T-helper 17 cell (primary cell): ENCODE measurements at places on chromosomes 4 and X.

GRCh38 chrX:40578039-40578695 is 2.6 kb upstream of the ATP6AP2 start:
- no peak for DNase-seq

GRCh38 chr4:55170462-55170861 is 45.1 kb upstream of the KDR start:
- no peak for DNase-seq

DNA sequence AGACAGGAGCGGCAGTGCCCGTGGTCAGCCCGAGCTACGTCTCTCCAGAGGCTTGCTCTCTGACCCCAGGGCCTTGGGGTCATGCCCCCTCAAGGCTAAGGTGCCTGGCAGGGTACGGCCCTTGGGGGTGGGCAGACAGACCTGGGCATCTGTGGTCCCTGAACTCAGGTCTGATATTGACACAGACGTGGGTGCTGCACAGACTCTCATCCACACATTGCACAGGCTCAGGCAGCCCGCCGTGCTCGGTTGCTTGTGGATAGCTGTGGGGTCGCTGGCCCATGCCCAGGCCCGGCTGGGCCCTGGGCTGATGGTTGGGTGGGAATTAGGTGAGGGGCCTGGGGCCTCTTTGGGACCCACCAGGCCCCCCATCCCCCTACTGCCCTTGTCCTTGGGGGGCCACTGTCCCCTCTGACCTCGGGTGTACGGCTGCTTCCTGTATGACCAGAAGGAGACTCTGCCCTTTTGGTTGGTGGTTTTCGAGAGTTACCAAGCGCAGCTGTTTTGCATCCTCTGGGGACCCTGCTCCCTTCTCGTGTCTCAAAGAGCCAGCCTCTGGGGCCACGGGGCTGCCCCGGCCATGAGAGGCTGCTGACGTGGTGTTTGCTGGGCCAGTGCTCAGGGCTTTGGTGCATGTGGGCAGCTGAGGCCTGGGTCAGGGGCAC is 10.1 kb downstream of the FGFRL1 start:
- DNase-seq: no peak

DNA sequence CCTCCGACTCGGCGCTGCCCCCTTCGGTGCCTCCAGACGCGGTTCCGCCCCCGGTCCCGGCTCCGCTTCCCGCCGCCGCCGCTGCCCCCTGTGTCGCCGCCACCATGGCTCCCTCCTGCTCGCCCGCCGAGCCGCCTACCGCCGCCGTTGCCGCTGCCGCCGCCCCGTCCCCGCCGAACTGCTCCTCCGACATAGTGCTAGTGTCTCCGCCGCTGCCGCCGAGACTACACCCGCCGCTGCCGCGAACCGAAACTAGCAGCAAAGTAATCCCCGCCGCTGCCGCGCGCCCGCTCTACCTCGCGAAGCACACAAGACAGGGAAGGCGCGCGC is 340 bp downstream of the HNRNPD start:
- no peak for DNase-seq

DNA sequence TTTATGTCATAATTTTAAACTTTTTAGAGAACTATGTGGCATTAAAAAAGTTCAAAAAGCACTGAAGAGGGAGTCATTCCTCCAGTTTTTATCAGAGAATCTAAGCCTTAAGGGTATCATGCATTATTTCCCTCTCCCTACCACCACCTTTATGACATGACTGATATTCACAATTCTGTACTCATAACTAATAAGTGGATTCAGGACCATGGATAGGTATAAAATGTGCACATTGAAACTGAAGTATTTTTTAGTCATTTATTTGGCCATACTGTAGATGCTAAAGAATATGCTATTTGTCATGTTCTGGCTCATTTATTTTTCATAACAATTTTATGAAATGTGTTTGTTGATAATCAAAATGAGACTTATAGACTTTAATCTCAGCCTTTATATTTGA is 897.5 kb upstream of the AGA start:
- DNase-seq: no peak

GRCh38 chr4:155693015-155693663 is 26.5 kb downstream of the GUCY1A1 start:
- no peak for DNase-seq

DNA sequence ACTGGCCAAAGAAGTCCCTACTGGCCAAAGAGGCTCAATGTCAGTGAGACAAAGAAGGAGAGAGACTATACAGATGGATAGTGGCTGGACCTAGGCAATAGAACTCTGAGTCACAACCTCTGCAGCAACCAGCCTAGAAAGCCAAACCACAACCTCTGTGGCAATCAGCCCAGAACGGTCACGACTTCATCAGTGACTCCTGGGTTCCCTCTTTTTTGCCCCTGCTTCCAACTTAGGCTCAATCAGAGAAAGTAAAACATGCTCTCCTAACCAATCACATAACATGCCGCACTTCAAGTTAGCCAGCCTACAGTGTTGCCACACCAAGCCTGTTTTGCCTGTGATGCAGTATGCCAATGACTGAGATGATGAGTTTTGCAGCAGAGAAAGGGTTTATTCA is 203.4 kb downstream of the ANAPC10 start:
- DNase-seq: no peak

GRCh38 chr4:27270435-27270834 is 409.8 kb downstream of the STIM2 start:
- DNase-seq: no peak

DNA sequence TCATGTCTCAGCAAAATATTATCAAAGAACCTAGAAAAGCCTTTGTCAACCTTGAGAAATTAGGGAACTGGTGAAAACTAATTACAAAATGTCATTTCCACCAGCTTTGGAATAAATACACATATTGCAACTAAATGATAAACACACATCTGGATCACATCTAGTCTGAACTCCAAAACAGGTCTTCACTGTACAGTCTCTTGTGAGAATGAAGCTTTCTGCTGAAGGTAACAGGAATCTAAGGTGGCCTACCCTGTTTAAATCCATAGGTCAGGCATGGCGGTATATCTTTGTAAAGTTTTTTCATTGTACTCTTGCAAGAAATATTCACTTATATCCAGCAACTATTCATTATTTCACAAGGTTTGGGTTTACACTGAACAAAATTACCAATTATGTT is 1.7 kb downstream of the SH3D19 start:
- no peak for DNase-seq

DNA sequence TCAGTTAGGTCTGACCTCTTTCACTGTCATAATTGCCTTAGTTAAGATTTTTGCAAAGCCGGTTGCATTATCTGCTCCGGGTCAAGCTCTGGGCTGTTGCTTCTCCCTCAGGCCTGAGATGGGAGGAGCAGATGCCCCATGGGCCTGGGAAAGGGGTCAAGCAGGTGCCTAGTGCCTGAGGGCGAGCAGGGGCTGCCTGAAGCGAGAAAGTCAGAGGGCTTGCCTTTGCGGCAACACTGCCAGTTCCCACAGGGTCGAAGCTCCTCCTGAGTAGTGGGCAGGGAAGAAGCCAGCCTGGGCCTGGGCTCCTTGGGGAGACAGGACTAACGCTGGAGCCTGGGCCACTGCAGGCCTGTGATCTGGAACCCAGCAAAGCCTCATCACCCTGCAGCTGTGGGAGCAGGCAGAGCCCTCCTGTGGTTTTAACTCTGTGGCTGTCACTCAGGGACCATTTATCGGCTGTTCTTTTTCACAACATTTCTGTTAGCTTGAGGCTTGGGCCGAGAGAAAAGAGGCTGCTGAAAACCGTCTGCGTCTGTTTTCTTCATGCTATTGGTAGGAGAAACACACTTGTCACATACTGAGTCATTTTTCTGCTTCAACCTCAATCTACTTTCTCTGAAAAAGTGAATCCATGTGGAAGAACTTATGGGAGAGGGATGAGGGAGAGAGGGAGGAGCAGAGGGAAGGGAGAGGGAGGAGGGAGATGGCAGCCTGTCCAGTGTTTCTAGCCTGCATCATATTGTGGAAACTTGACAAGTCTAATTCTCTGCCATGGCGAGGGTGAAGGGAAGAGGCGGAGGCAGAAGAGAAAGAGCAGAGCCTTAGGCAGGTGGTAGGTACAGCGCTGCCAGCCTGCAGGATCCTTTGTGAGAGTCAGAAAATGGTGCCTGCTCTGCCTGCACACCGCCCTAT is 68.4 kb downstream of the RHOH start:
- no peak for DNase-seq

DNA sequence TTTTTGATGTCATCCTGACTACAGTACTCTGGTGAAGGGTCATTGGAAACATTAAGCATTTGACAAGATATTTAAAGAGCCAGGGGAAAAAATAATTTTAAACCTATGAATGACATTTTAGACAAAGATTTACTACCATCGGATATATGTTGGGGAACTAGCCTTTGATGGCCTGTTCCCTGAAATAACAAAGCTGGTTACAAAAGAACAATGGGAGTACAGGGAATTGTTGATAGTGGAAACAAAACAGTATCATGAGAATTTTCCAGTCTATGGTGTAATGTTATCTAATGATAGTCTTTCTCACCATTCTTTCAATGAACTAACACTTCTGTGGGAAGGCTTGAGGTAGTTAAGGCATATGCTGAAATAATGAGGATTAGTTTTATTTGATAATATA is 125.9 kb upstream of the KLHL4 start:
- no peak for DNase-seq

DNA sequence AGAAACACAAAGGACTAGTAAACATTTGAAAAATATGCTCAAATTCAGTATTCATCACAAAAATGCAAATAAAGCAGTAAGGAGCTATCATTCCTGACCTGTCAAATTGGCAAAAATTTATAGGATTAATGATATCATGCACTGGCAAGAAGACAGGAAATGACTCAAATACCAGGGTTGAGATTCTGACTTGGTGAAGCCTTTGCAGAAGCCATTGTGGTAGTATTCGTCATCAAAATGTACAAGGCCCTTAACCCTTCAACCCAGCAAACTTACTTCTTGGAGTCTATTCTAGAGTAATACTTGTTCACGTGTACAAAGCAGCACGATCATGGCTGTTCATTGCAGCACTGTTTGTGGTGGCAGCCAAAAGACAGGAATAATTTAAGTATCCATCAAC is 132.4 kb downstream of the ENOX2 start:
- DNase-seq: no peak

DNA sequence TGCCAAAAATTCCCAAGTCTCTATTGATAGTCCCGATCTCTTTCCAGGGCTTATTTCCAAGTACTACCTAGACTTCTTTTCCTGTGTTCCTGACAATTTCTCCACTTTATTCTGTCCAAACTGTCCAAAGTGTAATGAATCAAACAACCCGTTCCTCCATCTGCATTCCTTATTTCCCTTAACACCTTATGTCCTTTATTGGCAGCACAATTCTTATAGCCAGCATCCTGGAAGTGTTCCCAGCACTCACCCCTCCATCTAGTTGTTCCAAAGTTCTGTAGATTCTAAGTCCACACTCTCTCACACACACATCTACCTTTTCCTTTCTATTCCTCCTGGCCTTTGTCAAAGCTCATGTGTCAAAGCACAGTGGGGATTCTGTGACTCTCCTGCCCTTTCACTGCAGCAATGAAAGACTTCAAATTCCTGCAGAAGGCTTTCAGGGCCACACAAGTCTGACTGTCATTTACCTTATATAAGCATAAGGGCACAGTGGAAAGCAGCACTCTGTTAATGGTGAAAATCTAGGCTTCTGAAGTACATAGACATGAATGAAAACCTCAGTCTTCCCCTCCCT is 22.1 kb downstream of the LIMCH1 start:
- no peak for DNase-seq

GRCh38 chr4:16199093-16199492 is 27.2 kb downstream of the TAPT1 start:
- DNase-seq: no peak

DNA sequence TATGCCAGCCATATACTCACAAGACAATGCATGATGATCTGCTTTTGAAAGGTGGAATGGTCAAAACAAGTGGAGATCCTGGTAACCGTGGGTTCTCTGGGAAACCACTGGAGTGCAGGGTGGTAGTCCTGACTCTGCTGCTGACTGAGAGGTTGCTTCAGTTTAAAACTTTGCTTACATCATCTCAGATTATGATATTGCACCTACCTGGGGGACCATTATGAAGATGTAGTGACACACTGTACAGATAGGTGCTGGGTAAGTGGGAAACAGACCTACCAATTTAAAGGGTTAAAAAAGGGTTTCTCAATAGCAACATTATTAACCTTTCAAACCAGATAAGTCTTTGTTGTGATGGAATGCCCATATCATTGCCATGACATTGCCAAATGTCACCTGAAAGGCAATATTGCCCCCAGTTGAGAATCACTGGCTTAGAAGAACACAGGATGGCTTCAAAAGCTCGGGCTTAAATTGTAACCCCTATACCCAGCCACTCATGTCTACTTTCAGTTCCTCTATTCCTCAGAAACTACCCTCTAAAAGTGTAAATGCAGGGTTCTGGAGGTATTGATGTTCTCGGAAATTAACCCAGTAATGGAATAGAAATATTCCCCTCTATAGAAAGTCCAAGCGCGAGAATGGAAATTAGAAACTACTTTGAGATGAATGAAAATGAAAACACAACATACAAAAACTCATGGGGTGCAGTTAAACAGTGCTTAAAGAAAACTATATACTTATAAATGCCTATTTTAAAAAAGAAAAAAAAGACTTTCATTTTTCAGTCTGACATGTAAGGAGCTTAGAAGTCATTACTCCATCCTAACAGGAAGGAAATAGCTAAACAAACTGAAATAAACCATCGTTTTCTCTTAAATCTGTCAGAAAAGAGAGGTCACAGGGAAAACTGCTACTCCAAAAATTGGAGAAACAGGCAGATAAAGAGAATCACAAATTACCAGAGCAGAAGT is 65.8 kb downstream of the ARHGEF6 start:
- DNase-seq: no peak

DNA sequence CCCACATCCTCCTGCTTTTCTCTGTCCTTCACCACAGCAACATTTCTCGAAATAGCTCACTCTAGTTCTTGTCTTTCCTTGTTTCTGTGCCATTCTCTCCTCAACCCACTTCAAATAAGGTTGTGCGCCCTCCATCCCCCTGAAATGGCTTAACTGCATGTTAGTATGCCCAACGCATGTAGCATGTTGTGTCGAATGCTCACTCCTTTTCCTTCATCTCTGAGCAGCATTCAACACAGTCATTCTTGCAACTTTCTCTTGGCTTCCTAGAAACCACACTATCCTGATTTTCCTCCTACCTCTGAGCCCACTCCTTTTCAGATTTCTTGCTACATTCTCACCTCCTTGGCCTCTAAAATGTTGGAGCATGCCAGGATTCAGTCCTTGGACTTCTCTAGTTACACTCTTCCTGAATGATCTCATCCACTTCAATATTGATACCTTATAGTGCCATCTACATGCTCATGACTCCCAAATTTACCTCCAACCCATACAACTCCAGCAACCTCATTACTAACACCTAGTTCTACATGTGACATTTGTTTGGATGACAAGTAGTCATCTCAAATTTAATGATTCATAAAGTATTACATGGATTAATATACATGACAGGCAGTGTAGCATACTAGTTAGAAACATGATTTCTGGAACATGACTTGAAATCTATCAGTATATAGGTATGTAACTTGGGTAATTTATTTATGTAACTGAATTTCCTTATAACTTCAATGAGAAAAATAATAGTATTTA is 22.3 kb downstream of the RBMX start:
- DNase-seq: no peak

- no peak for DNase-seq
Observed at GRCh38 chr4:53005149-53005546, 143.0 kb downstream of the RASL11B start.
